NAMALWA (cell line): ENCODE measurements at places on chromosomes 13 and 19.

DNA sequence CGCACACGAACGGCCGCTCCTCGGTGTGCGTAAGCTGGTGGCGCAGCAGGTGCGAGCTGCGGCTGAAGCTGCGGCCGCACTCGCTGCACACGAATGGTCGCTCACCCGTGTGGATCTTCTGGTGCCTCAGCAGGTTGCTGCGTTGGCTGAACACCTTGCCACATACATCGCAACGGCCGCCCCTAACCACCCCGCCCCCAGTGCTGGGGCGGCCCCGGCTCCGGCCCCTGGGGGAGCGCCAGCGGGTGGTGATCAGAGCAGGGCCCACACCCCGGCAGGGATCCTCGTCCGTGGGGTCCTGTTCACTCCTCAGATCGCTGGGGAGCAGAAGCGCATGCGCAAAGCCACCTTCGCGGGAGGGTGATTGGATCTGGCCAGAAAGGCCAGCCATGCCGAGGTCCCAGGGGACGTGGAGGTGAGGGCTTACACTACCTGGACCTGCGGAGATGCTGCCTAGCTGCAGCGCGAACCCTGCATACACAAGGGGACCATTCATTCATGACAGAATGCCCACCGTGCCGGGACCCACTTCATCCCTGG, 4.7 kb upstream of the UBE2M start:
- DNase-seq, result peak; percentile 68

GRCh38 chr13:74132776-74133656, 1.2 kb downstream of the KLF12 start:
- DNase-seq, result peak; percentile 71

DNA sequence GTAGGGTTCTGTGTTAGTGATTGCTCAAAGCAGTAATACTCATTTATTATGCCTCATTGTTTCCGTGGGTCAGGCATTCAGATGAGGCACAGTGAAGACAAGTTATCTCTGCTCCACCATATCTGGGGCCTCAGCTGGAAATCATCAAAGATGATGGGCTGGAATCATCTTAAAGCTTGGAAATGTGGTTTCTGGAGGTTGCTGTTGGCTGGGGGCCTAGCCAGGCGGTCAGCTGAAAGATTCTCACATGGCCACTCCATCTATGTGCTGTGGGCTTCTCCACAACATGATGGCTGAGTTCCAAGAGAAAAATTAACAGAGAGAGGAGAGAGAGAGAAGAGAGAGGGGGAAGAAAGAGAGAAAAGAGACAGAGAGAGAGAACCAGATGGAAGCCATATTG, 75.5 kb downstream of the OLFM4 start:
- DNase-seq, result no peak

DNA sequence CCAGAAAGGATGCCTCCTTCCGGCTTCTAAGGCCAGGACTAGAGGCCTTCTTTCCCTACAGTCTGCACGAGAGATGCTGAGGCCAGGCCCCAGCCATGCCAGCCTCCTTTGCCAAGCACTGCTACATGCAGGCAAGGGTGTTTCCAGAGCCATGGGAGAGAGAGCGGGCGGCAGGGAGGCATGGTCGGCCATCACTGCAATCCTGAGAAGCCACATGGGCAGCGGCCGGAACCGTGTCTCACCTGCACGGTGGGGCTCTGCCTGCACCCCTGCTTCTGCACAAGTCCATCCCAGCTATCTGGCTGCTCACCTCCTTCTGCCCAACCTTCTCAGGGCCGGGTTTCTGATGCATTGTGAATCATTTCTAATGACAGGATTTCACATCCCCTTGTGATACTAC, 35.1 kb downstream of the TSHZ3 start:
- DNase-seq, result no peak

GRCh38 chr19:48628486-48629296, 8.5 kb downstream of the DBP start:
- DNase-seq, result no peak

DNA sequence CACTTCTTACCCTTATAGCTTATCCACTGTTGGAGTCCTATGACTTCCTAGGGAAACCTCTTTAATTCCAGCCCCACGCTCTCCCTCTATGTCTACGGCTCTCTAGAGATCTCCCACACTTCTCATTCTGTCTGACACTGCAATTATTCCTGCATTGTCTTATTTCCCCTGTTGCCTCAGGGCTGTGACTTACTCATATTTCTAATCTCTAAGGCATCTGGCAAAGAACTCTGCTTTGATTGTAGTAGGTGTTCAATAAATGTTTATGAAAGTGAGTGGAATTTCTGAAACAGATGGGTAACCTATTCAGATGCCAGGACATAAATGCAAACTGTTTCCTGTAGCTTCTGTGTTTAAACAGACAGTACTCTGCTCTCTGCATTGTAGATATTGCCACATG, 102.4 kb upstream of the SERTM1 start:
- no peak for DNase-seq

GRCh38 chr13:59754411-59754810, 409.3 kb downstream of the DIAPH3 start:
- DNase-seq, result no peak

- no peak for DNase-seq
Measured at GRCh38 chr13:88068316-88068715, 397.1 kb downstream of the SLITRK5 start.

- no peak for DNase-seq
Measured at GRCh38 chr19:32176591-32176990, 168.8 kb upstream of the ZNF507 start.

GRCh38 chr19:12913851-12914690, 5.0 kb downstream of the SYCE2 start:
- DNase-seq, result no peak

- DNase-seq, result no peak
Measured at GRCh38 chr13:24038405-24038804, 122.1 kb upstream of the SPATA13 start.

GRCh38 chr13:101455863-101456262, 3.4 kb downstream of the ITGBL1 start:
- DNase-seq, result no peak

GRCh38 chr19:6499052-6499790, 2.9 kb downstream of the TUBB4A start:
- DNase-seq, result no peak

DNA sequence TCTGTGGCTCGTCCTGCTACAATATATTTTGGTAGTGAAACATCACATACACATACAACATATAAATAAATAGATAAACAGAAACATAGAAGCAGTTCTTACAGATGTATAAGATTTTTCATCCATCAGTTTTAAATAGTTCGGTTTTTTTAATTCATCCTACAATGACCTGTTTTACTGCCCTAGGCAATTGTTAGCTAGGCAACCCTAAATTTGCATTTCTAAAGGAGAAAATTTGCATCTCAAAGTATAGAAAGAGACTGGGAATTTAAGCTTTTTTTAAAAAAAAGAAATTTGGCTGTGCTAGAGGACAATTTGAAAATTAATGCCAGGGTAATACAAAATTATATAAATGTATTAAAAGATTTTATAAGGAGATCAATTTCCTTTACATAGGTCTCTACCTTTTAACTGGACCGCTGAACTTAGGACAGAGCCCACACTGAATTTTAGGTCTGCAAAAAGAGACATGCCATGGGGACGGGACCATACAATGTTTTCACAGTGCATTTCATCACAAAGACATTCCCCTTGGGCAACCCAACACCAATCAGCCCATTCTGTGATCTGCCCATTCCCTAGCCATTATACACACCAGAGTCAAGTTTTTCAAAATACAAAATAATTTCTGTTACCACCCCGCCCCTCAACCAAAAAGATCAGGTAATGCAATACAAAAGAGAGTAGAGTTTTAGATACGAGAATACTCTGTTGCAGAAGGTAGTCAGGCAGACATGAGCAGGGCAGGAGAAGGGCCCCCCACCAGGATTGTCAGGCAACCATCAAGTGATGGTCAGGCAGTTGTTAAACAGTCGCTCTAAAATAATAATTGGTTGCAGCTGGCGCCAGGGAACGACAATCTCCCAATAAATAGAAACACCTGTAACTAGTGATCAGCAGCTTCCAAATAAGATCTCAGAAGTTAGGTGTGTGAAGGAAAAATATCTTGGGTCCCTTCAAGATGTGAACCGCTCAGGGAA, 299.7 kb upstream of the SGCG start:
- no peak for DNase-seq

GRCh38 chr13:110560601-110561343, 750 bp downstream of the RAB20 start:
- no peak for DNase-seq

GRCh38 chr13:30712536-30713532, 22.5 kb upstream of the ALOX5AP start:
- no peak for DNase-seq

DNA sequence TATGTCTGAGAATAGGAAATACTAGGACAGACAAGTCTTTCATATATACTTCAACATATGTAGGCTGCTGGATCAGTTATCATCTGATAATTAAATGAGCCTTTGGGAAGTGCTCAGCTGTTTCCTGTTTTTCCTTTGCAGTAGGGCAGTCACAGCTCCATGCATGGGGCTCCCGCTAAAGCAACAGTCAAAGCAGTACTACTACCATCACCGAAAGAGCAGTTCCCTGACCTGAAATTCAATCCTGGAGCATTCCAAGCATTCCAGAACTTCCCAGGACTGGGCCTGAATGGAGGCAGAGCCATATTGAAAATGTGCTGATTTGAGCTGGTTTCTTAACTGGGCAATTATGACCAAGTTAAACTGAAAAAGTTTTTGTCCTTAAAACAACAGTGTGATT, 20.5 kb downstream of the MICU2 start:
- DNase-seq, result no peak

- DNase-seq, result no peak
Measured at GRCh38 chr13:77391475-77391874, 64.6 kb upstream of the MYCBP2 start.

- no peak for DNase-seq
Measured at GRCh38 chr19:33256261-33256660, 30.6 kb upstream of the SLC7A10 start.

DNA sequence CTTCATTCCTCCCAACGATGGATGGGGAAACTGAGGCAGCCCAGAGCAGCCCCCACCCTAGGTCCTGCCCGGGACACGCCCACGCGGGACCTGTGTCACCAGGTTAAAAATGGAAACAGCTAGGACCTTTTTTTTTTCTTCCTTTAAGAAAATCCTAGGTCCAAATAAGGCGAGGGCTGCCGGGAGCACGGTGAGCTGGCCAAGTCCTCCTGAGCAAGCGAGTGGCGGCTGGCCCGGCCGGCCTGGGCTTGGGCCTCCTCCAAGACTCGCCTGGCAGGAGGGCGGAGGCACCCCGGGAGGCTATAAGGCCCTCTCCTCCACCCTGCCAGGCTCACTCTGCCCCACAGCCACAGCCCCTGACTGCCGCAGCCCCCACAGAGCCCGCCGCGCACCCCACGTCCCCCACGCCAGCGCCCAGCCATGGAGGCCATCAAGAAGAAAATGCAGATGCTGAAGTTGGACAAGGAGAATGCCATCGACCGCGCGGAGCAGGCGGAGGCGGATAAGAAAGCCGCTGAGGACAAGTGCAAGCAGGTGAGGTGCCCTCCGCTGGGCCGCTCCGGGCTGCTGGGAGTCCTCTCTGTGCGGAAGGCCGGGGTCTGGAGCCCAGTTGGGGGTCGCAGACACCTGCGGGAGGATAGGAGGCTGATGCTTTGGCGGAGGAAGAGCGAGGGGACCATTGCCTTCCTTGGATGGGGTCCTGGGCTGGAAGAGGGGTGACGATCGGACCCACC, 8.9 kb upstream of the TPM4 start:
- no peak for DNase-seq

DNA sequence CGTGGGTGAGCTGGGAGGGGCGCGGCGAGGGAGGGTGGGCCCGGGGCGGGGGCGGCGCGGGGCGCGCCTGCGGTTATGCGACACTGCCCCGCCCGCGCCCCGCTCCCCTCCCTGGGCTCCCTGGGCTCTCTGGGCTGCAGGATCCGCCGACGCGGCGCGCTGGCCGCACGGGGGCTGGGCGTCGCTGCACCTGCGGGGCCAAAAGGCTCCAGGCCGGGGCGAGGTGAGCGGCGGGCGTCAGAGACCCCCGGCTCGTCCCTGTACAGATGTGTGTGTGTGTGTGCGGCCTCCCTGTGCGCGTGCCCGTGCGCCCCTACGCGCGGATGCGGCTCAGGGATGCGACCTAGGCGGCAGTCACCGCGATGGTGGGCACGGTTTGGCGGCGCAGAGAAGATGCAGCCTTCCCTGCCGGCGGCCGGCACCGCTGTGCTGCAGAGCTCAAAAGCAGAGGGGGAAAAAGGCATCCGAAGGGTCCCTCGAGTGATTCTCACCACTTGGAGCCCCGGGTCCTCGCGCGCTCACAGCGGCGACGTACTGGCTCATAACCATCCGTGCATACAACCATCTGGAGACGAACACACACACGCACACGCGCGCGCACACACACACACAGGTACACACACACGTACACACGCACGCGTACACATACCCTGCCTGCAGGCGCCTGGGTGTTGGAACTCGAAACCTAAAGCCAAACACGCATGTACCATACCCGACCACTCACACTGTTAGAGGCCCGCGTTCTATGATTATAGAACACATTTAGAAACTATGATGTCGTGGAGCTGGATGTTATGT, 709 bp downstream of the ATP8A2 start:
- no peak for DNase-seq
